Gastrocnemius medialis (tissue), 4 donors: ENCODE measurements at places on chromosomes 6 and 20. TPM values are rescaled to one million over a fixed set of nuclear protein-coding genes. Genes with fewer than 3 reads are reported as not detected.
A peak's percentile ranks its signal among the peaks of the same experiment; 100 is the strongest.

GRCh38 chr6:37536491-37537190 lies 36.9 kb upstream of the CCDC167 start:
- no peak for DNase-seq

DNA sequence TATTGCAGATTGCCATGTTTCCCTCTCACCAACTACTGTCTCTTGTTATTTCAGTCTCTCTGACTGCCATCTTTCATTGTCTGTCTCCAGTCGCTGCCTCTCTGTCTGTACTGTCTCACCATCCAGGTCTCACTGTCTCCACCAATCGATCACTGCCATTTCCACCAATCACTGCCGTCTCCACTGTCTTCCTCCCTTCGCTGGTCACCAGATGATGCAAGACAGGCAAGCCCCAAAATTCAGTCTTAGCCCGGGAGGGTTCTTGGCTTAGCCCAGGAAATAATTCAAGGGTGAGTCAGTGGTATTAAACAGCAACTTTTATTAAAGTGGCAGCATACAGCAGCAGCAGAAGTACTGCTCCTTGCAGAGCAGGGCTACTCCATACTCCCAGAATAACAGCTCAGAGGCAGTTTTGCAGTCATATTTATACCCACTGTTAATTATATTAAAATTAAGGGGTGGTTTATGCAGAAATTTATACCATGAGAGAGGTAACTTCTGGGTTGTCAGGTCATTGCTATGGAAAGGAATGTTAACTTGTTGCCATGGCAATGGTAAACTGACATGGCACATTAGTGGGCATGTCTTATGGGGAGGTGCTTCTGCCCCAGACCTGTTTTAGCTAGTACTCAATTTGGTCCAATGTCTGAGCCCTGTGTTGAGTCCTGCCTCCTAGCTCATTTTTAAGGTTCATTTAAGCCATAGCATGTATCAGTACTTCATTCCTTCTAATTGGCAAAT lies 23.0 kb upstream of the ECHDC1 start:
- DNase-seq, result no peak

GRCh38 chr6:122472022-122472340 lies 374 bp upstream of the SERINC1 start:
- DNase-seq, result no peak

DNA sequence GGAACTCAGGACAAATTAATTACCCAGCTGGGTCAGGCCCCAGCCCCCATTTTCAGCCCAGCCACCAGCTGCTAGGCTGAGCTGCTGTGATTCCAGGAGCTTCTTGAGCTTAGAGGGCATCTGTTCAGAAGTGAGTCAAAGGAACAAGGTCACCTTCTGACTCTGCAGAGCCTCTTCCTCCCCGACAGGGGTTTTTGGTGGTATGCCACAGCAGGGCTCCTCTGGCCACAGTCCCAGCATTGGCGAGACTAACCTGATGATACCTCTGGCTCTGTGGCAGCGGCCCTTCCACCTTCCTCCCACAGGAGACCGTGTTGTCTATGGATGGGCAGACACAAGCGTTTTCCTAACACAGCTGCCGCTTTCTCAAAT lies 39.7 kb downstream of the ZC3H12D start:
- no peak for DNase-seq

The HLA-F gene
- total RNA-seq, result 9.6 TPM

DNA sequence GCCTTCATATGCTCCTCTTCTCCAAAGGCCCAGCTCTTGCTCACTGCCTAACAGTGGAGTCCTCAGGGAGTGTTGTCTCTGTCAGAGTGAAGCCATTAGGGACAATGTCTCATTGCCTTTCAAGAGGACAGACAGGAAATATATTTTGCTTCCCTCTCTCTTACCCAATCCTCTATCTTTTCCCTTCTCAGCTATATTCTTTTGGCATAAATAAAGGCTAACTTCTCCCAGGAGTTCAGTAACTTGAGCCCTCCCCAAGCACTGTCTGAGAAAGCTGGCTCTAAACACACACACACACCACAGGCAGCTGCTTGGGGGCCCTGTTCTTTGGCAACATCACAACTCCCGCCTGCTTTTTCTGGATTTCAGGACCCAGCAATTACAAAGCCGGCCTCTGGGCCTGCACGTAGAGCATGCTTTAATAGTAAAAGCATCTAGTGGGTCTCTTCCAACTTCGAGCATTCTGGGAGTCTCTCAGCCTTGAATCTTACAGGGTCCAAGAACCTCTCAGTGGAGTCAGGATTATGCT lies 34.7 kb upstream of the LAMA4 start:
- peak; percentile 42 for DNase-seq

- no peak for DNase-seq
Measured at GRCh38 chr6:123430970-123431369, 205.8 kb downstream of the TRDN start.

DNA sequence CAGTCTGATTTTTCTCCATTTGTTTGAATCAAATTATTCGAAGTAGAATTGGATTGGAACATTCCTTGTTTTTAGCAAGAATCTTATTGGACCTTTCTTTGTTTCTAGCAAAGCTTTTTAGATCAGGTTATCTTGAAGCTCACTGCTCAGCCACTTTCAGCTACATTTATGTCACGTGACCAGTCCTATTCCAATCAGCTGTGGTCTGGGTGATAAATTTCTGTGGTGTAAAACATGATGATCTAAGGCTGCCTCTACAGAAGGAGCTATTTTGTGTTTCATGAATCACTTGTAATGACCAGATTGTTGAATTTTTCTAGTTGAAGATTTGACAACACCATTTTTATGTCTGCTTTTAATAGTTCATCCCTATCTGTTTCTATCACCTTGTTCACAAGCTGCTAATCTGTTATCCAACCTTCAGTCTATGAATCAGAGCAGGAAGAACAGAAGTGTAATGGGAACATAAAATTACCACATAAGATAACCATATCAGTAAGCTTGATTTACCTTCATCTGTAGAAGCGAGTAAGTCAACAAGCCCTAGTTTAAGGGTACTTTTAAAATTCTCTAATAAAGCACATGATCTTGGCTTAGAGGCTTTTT lies 101.0 kb upstream of the MAP3K7 start:
- no peak for DNase-seq

DNA sequence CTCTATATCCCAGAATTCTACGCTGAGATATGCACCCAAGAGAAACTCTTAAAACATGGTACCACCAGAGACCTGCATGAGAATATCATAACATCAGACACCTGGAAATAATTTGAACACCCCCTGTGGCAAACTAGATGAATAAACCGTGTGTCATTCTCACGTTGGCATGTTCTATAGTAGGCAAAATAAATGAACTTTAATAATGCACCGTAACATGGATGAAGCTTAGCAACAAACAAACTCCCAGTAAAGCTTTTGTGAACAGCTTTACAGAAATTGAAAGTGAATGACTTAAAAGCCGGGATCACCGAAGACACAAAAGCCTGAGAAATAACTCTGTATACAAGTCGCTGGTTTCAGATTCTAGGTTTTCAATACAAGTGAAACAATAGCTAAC lies 1166.8 kb upstream of the CITED2 start:
- no peak for DNase-seq

- no peak for DNase-seq
Measured at GRCh38 chr6:159056003-159056402, 11.2 kb upstream of the TAGAP start.

GRCh38 chr6:170485159-170485558 lies 67.9 kb downstream of the PSMB1 start:
- no peak for DNase-seq

GRCh38 chr6:142944124-142945048 lies 590 bp downstream of the HIVEP2 start:
- peak; percentile 67 for DNase-seq

The ASF1A gene
- total RNA-seq, result 9.7 TPM

GRCh38 chr6:20868397-20869096 lies 334.3 kb downstream of the CDKAL1 start:
- DNase-seq, result no peak

- DNase-seq, result no peak
Measured at GRCh38 chr6:49423817-49424216, 39.2 kb downstream of the MMUT start.
